AG04450 (cell line): ENCODE measurements at places on chromosomes 16 and 17. TPM values are rescaled to one million over a fixed set of nuclear protein-coding genes. Genes with fewer than 3 reads are reported as not detected.

The CDRT15L2 gene
- polyA plus RNA-seq, result not detected in 2 replicates

The KRTAP1-5 gene
- 16.9 and 20.2 TPM in 2 replicates for polyA plus RNA-seq

- no peak for DNase-seq
Observed at GRCh38 chr16:50800074-50800473, 58.2 kb downstream of the CYLD start.

DNA sequence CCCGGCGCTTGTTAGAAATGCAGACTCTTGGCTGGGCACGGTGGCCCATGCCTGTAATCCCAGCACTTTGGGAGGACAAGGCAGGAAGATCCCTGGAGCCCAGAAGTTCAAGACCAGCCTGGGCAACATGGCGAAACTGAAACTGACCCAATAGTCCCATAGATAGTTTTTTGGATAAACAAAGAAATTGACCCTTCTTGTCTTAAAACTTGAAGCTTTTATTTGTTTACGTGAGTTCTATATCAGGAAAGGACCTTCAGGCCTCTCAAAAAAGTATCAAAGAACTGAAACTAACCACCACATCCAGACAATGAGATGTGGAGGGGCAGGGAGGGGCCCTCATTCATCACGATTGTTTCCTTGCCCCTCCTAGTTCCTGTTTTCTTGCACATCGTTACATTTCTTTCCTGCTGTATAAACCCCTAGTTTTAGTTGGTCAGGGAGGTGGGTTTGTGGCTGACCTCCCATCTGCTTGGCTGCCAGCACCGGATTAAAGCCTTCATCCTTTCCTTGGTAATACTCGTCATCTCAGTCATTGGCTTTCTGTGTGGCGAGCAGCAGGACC, 29.9 kb upstream of the PRM1 start:
- DNase-seq, result no peak

DNA sequence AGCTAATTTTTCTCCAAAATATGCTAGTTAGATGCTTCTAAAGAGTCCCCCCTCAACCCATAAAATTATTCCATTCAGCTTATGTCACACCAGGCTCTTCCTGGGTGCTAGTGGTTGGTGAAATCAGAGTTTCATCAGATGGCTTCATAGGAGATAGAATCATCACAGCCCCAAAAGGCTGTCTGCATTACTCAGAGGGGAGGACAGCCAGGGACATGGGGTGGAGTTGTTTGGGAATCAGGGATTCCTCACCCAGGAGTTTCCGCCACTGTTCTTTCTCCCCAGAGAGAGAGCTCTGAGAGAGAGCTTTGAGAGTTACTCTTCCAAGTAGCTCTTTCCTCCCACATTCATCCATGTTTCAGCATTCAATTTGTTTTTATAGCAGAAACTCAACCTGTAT, 288 bp upstream of the KRT34 start:
- DNase-seq, result no peak

GRCh38 chr17:41973408-41973811, 6.8 kb downstream of the CNP start:
- no peak for DNase-seq
